ENCODE measurements at places on chromosomes 16 and 17.

DNA sequence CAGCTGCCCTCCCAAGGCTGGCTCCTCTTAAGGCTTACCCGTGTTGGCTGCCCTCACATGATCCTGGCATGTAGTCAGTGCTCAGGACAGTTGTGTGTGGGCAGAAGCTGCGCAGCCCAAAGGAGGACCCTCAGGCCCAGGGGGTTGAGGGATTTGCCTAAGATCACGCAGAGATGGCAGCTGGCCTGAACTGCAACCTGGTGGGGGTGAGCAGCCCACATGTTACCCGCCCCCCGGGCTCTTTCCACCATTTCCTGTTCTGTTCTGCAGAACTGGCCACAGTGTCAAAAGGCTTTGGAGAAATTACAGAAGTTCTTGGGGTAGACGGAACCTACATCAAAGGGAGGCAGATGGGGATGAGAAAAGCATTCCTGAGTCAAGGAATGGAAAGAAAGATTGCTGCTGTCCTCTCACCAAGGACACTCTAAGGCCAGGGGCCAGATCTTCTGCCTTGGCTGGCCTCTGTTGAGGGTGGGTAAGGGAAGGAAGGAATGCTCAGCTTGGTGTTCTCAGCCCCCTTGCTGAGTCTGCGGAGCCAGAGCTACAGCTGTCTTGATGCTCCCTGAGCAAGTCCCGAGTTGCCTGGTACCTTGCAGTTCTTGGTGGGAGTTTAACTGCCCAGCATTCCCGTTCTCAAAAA lies 53.0 kb downstream of the EPN2 start:
- no peak for DNase-seq

- peak; percentile 36 for DNase-seq
Measured at GRCh38 chr17:67824735-67825626, at the start of gene BPTF. Gene BPTF (plus strand): TSS chr17:67825503. CDS start chr17:67825725, 222 bp downstream.

DNA sequence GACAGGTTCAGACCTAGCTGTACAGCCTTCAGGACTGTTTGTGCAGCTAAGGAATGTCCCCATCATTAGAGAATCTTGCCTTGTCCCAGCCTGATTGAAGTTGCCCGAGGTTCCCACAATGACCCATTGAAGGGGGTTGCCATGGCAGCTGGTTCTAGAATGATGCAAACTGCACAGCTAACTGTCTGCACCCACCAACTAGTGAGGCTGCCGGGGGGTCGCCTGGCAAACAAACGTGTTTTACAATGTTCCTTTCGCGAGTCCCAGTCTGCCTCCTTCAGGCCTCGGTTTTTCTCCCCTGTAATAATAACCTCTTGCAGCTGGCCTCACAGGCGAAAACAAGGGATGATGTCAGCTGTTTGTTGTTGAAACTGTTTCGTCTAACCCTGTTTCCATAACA lies 5.5 kb downstream of the C16orf96 start:
- no peak for DNase-seq

DNA sequence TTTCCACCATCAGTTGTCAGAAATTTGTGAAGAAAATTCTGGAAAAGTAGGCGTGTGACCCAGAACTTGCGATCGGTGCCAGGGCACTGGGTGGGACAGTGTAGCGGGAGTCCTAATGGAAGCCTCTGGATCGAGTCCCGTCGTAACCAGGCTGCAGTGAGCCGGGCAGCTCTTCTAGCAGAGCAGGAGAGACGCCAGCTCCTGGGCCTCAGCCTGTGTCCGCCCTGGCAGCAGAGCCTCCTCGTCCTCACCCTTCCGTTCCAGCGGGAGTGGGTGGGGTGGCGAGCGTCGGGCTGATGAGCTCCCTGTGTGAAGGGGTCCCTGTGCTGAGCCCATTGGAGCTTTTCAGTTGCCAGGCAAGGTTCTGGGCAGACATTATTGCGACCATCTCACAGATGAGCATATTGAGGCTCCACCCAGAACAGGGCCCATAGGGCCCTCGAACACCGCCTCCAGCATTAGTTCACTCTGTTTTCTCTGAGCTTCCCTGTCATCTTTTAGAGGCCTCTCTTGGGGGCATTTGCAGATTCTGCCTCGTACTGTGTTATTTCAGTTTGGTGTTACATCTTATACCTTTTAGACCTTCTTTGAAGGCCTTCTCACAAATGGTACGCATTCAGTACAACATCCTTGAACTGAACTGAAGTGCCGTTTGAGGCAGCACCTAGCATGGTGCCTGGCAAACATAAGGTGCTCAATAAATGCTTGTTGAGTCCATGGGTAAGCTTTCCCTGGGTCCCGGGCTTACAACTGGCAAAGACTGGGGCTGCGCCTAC lies 207.1 kb upstream of the CIBAR2 start:
- no peak for DNase-seq

DNA sequence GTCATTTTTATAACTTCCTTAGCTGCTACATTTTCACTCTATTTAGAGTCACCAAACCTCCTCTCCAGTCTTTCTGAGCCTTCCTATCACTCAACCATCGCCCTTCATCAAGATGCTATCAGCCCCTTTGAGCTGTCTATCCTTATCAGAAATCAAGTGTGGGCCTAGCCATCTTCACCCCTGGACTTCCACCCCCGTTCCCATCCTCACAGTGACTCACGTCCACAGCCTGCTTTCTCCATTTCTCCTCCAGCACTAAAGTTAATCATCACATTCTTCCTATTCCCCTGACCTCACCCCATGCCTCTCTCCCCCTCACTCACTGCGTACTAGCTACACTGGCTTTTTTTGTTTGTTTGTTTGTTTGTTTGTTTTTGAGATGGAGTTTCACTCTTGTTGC lies 2.4 kb upstream of the TEKT3 start:
- DNase-seq = no peak

GRCh38 chr17:65022751-65023700 lies 33.5 kb downstream of the GNA13 start:
- DNase-seq = peak; percentile 53

- no peak for DNase-seq
Measured at GRCh38 chr16:59699786-59700185, 965.7 kb upstream of the GOT2 start.

- no peak for DNase-seq
Measured at GRCh38 chr17:32484041-32484461, 2.7 kb upstream of the CDK5R1 start.

DNA sequence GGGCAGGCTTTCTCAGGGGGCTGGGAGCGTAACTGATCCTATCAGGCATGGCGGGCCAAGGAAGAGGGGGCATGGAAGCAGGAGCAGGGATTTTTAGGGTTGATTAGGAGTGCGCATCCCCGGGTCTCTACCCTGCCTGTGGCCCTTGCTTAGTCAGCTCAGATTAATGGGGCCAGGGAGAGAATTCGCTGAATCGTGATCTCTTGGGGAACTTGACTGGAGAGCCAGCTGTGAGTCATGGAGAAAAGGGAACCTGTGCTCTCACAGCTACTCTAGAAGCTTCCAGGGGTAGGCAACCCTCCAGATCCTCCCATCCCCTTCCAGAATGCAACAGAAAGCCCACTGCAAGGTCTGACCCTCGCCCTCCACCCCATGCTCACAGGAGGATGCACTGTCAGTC lies 3.6 kb downstream of the FOXN1 start:
- no peak for DNase-seq

All from non-pigmented ciliary epithelial cell (primary cell).